ENCODE measurements at places on chromosomes 7 and 10.

GRCh38 chr7:18201350-18201749 is 173.7 kb upstream of the PRPS1L1 start:
- no peak for DNase-seq
- peaks cover 3% of the 10 kb centered on the region for H3K36me3 ChIP-seq
- H3K27me3 ChIP-seq: no peaks in the 10 kb centered on the region
- no peak overlapping the region for H3K4me3 ChIP-seq
- no peaks in the 10 kb centered on the region for H3K4me1 ChIP-seq
- H3K27ac ChIP-seq: no peak overlapping the region

DNA sequence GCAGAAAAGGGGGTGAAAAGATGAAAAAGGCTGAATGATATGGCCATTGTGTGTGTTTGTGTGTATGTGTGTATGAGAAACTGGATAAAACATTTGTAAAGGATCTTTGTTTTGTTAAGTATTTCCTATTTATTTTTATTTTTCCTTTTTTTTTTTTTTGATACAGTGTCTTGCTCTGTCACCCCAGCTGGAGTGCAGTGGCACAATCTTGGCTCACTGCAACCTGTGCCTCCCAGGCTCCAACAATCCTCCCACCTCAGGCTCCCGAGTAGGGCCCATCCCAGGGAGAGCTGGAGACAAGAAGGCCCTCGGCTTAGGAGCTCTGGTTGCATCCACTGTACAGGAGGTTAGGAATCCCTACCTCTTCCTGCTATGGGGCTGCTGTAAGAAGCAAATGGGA is 6.9 kb upstream of the CALML5 start:
- peaks cover 15% of the 10 kb centered on the region for H3K27me3 ChIP-seq
- H3K27ac ChIP-seq: no peak overlapping the region
- H3K4me3 ChIP-seq: no peak overlapping the region
- DNase-seq: peak; percentile 38
- H3K4me1 ChIP-seq: no peaks in the 10 kb centered on the region

DNA sequence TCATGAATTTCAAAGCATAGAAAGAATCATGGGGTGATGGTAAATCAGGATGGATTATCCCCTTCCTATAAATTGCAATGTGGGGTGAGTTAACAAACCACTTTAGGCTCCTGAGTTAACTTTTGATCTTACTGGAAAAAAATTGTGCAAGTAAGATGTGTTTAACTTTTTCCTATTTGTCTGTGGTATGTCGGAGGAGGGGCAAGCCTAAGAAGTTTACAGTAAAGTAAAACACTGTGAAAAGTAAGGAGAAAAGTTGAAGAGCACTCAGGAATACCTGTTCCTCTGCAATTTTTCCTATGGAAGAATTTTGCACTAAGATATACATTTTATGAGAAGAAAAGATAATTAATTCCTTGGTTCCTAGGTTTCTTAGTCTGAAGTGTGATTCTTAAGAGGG is 44.4 kb downstream of the IFIT5 start:
- H3K4me3 ChIP-seq: no peak overlapping the region
- H3K27ac ChIP-seq: peak overlapping the region; percentile 49
- peaks cover 22% of the 10 kb centered on the region for H3K4me1 ChIP-seq
- no peaks in the 10 kb centered on the region for H3K36me3 ChIP-seq
- no peaks in the 10 kb centered on the region for H3K27me3 ChIP-seq

DNA sequence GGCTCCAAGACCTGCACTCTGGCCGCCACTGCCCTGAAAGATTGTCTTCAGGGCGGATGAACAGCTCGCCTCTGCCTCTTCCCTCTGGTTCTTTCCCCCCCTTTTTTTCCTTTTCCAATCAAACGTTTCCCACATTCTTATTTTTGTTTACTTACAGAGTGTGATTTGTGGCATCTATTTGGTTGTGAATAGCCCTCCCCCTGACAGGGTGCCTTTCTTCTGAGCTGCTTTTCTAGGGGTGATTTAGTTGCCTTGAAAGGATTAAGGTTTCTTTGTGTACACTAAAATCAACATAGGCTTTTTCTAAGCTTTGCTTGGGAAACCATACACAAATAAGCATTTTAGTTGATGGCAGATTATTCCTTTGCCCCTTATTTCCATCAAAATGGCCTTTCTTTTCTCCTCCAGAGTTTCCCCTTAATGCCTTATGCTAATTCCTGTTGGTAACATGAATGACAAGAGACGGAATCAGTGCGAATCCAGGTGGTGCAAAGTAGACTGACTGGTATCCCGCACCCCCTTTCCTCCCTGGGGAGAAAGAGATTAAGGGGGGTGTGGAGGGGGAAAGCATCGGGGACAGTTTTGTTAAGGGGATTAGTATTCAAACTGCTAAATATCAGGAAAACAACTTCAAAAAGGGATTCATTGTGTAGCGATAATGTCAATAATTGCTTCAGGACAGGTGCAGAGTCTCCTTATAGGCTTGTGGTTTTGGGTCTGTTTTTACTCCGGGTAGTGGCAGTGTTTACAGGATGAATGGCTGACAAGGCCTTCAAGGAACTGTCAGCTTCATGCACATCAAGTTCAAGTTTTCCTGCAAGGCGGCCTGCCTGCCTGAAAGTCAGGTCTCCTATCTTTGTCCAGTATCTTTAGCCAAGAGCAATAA is 431.6 kb upstream of the GALNT17 start:
- no peak overlapping the region for H3K4me3 ChIP-seq
- H3K36me3 ChIP-seq: peaks cover 2% of the 10 kb centered on the region
- H3K27me3 ChIP-seq: no peaks in the 10 kb centered on the region
- peaks cover 37% of the 10 kb centered on the region for H3K4me1 ChIP-seq
- H3K27ac ChIP-seq: no peak overlapping the region
- no peak for DNase-seq

GRCh38 chr10:70162892-70163201 is 7.5 kb downstream of the SAR1A start:
- H3K27me3 ChIP-seq: no peaks in the 10 kb centered on the region
- H3K4me3 ChIP-seq: no peak overlapping the region

- H3K27me3 ChIP-seq: peaks cover 4% of the 10 kb centered on the region
- DNase-seq: no peak
- peaks cover 3% of the 10 kb centered on the region for H3K36me3 ChIP-seq
- no peak overlapping the region for H3K27ac ChIP-seq
Measured at GRCh38 chr10:88693392-88694020, 12.5 kb upstream of the LIPK start.

GRCh38 chr7:151744656-151745638 is 132.0 kb downstream of the PRKAG2 start:
- H3K4me3 ChIP-seq: peak overlapping the region; percentile 57
- peak overlapping the region; percentile 92 for H3K27ac ChIP-seq
- peaks cover 56% of the 10 kb centered on the region for H3K4me1 ChIP-seq
- H3K27me3 ChIP-seq: no peaks in the 10 kb centered on the region

GRCh38 chr7:77888998-77889397 is 90.4 kb downstream of the PHTF2 start:
- H3K4me3 ChIP-seq: no peak overlapping the region
- H3K27ac ChIP-seq: no peak overlapping the region
- no peaks in the 10 kb centered on the region for H3K27me3 ChIP-seq
- peaks cover 16% of the 10 kb centered on the region for H3K4me1 ChIP-seq
- DNase-seq: no peak

DNA sequence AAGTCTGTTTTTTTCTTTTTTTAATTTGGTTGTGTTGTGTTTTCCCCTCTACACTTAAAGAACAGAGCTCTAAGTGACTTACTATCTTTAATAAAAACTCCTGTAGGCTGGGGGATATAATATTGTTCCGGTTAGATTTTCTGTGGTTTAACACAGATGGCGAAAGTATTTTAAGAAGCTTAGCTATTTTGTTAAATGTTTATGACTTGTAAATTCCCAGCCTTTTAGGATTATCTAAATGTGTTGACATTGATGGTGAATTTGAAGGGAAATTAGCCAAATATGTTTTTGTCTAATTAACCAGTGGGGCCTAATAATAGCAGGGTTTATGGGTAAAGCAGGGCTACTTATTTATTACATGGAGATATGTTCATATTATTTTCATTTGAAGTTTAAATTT is 538.5 kb downstream of the INHBA start:
- H3K4me3 ChIP-seq: no peak overlapping the region
- peak overlapping the region; percentile 63 for H3K27ac ChIP-seq
- H3K4me1 ChIP-seq: peaks cover 7% of the 10 kb centered on the region
- no peaks in the 10 kb centered on the region for H3K36me3 ChIP-seq
- no peak for DNase-seq
- no peaks in the 10 kb centered on the region for H3K27me3 ChIP-seq

DNA sequence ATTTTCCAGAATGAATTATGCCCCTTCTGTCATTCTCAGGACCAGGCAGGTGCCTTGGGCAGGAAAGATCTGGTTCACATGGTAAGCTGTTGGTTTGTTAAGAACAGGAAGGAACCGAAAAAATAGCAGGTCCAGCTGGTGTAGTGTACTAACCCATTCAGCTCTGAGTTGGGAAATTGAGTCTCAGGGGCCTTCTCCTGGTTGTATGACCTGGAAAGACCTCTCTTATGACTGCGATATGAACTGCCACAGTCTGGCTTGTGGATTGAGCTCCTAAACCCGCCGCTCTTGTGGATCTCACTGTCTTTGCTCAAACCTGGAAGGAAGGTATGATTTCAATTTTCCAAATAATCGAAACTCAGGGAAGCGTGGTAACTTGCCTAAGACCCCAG is 4.5 kb downstream of the LRIT1 start:
- no peak overlapping the region for H3K4me3 ChIP-seq
- no peaks in the 10 kb centered on the region for H3K4me1 ChIP-seq
- H3K27me3 ChIP-seq: peaks cover 25% of the 10 kb centered on the region
- DNase-seq: no peak

Measured in chondrocyte (in vitro differentiated cells).